ENCODE measurements at places on chromosomes 16 and 17. TPM values are rescaled to one million over a fixed set of nuclear protein-coding genes. Genes with fewer than 3 reads are reported as not detected.

Gene ABI3
- polyA plus RNA-seq, result 4.2 TPM

Gene CHAD
- polyA plus RNA-seq, result 4.0 TPM

Gene MEOX1
- 15.5 TPM for polyA plus RNA-seq

Gene PRAC2
- not detected for polyA plus RNA-seq

Gene CACNA1H
- 17.0 TPM for polyA plus RNA-seq

Gene TAC4
- 0.67 TPM for polyA plus RNA-seq

Gene DNAJA3
- polyA plus RNA-seq, result 39.7 TPM

Gene PPP1R27
- polyA plus RNA-seq, result 0.22 TPM

Gene NECAB2
- 2.6 TPM for polyA plus RNA-seq

Gene TAOK1
- polyA plus RNA-seq, result 56.2 TPM

Gene NLRC3
- polyA plus RNA-seq, result 2.1 TPM

Gene TPSD1
- not detected for polyA plus RNA-seq

DNA sequence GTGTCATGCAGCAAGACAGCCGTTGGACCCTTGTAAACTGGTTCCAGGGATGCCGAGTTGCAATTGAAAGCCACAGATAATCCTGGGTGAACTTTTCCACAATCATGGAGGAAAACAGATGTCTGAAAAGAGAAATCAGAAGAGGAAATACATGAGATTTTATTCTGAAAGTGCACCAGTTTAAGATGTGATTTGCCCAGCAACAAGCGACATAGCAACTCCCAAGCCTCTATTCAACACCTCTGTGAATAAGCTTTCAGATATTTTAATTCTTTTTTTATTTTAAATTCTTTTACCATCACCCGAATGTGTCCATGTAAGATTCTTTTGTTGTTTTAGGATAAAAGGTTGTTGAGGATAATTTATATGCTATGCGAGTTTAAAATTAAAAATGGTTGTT lies 46.0 kb downstream of the PKD1L3 start:
- DNase-seq, result no peak

GRCh38 chr16:17915791-17916190 lies 420.7 kb downstream of the NPIPA8 start:
- DNase-seq, result no peak

DNA sequence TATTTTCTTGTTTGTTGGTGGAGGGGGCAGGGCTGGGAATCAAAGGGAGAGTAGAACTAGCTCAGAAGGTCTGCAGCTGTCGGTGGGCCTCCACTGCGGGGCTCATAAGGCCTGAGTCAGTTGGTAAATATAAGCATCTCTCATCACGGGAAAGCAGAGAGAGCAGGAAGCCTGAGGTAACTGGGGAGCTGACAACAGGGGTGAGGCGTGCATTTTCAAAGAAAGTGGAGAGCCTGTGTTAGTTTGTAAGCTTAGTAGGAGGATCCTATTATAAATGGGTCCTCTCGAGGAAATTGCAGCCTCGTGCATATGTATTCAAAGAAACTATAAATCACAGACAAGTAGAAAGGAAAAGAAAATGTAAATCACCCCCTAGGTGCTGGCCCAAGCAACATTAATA lies 221.0 kb upstream of the CDH13 start:
- DNase-seq, result no peak

DNA sequence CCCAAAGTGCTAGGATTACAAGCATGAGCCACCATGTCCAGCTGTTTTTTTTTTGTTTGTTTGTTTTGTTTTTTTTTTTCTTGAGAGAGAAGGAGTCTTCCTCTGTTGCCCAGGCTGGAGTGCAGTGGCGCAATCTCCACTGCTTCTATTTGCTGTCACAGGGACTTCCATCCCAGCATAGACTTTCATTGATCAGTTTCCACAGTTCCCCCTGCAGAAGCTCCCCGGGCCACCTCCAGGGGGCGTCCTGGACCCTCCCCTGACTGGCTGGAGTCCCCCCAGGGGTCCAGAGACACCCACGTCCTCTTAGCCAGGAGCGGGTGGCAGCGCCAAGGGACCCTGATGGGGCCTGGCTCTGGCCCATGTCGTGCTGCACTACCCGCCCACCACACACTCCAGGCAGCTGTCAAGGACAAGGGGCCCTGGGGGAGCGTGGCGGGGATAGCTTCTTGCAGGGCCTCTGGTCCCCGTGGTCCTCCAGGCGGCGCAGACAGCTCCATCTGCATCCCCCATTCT lies 3.1 kb upstream of the NPW start:
- DNase-seq, result no peak

- no peak for DNase-seq
Observed at GRCh38 chr16:52578007-52578828, 31.3 kb upstream of the TOX3 start.

DNA sequence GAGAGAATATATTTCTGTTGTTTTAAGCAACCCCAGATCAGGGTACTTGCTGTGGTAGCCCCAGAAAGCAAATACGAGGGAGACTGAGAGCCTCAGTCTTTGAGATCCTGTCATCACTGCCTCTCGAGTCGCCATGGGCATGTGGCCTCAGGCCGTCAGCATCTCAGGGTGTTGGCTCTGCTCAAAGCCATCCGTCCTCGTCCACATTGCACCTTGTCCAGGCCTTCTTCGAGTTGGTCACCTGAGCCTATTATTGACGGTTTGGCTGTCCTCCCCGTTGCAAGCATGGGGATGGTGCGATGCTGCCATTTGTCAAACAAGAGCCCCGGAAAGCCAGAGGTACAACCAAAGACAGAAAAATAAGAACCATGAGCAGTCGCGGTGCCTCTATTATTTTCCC lies 136.9 kb downstream of the IRF8 start:
- no peak for DNase-seq

- no peak for DNase-seq
Observed at GRCh38 chr16:80417706-80418271, 123.0 kb upstream of the DYNLRB2 start.

DNA sequence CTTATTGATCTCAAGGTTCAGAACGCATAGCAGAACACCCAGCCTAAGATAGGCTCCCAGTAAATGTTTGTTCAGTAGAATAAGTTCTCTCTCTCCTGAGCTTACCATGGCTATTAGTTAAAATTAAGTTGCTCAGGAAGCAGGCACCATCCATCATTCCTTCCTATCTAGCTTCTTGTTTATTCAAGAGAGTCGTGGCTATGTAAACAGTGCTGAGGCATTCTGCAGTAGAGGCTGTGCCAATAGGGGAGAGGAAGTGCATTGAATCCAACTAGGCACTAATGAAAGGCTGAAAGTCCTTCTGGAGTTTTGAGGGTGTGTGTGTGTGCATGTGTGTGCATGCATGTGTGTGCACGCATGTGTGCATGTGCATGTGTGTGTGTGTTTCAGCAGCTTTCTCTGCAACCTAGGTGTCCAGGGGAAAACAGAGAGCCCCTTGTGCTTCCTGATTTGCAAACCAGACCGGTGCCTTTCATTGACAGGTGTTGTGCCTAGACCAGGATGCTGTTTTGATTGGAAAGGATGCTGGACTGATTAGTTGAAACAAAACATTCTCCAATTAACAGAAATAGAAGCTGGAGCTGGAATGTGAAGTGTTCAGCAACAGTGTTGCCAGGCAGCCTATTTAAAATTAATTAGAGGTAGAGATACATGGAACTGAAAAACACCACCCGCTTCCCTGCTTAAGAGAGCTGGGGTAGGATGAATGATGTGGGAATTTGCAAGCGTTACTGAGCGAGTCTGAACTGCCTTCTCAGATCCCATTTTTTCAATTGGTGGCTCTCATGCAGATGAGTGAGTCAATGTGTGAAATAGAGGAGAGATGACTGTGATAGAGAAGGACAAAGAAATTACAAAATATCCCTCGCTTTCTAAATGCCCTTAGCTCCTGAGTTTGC lies 103.3 kb upstream of the CLEC3A start:
- DNase-seq, result peak; percentile 38

DNA sequence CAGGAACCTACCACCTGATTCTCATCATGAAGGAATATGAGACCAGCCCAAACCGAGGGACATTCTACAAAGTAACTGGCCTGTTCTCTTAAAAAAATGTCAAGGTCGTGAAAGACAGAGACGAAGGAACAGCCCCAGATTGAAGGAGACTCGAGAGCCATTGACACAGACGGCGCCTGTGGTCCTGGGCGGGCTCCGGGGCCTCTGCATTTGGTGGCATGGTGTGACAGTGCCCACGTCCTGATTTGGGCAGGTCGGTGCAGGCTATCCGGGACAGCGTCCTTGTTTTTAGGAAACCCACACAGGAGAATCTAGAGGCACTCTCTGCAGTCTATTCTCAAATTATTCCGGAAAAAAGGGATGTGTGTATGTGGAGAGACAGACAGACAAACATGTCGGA lies 64.1 kb downstream of the ADCY9 start:
- DNase-seq, result no peak

DNA sequence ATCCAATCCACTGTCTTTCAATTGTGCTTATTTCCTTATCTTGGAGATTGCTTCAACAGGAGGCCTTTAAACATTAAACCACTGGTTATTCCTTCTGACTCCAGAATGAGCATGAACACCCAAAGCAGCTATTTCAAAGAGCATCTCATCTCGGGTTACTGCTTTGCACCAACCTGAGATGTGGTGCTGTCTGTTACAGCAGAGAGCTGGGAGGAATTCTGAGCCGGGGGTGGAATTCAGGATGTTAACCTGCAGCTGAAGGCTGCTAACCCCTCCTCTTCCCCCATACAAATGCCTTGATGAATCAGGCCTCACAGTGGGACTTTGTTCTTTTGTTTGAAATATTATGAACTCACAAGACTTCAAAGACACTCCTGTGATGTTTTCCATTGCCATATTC lies 113.1 kb downstream of the SHISA9 start:
- DNase-seq, result no peak

GRCh38 chr16:74449470-74449869 lies 28.2 kb upstream of the CLEC18B start:
- DNase-seq, result no peak

DNA sequence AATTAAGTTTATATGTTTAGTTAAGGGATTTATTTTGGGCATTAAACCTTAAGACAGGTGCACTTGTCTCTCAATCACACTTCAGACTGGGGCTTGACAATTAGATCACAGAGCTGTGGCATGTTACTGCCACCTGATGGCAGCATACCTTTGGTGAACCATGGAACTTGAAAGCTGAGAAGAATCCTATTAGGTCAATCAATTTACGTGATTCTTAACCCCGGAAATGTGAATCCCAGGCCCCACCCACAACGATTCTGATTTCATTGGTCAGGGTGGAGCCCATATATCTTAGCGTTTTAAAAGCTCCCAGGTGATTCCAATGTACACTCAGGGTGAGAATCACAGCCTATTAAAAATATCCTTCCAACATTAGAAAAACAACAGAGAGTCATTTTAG lies 91.0 kb downstream of the GSG1L start:
- peak; percentile 32 for DNase-seq

GRCh38 chr17:30368912-30369720 lies 9.6 kb upstream of the CPD start:
- peak; percentile 34 for DNase-seq

- DNase-seq, result no peak
Observed at GRCh38 chr16:64240586-64240985, 881.3 kb downstream of the CDH11 start.

DNA sequence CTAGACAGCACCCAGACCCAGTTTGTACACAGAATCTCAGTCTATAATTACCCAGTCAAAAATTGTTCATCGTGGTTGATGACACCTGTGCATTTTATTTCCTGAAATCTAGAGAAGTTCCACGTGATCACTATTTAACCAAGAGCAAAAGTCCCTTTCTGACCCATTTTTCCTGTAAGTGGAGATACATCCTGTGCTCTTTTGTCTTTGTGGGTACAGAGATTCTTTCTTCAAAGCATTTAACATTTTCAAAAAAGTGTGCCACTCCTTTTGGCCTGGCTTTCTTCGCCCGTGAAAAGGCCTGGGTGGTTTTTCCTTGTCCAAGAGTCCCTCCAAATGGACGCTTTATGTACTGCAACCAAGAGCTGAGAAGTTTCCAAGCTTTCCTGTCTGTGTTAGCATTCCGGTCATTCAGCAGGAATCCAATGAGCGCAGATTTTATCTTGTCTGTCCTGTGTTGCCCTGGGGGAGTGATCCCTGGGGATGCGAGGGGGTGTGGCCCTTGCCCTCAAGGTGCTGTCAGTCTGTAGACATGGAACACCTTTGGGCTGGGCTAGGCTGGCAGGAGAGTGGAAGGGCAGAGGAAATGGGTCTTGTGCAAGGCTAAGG lies 161.1 kb upstream of the CACNG5 start:
- peak; percentile 67 for DNase-seq

GRCh38 chr17:41799366-41799765 lies 12.4 kb downstream of the P3H4 start:
- no peak for DNase-seq

- peak; percentile 54 for DNase-seq
Observed at GRCh38 chr17:8708025-8708461, 36.6 kb downstream of the CCDC42 start.

DNA sequence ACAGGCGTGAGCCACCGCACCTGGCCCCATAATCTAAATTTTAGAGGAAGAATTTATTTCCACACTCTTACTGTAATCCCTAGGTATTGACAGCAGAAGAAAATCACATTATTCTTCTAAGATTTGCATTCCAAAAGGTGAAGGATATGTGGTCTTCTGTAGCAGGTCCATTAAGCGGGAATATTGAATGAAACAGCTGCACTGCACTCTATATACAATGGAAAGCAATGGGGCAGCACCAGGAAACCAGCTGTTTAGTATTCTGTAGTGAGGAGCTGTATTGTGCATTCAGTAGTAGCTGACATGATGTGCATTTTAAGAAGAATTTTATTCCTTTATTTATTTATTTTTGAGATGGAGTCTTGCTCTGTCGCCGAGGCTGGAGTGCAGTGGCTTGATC lies 49.6 kb downstream of the PSMD12 start:
- no peak for DNase-seq

GRCh38 chr17:13154398-13154797 lies 136.6 kb upstream of the ELAC2 start:
- DNase-seq, result no peak

GRCh38 chr17:77476006-77476405 lies 335.2 kb downstream of the SEC14L1 start:
- DNase-seq, result no peak

Measured in left kidney (tissue), 8 donors.